ENCODE measurements at places on chromosomes 1 and 21.

GRCh38 chr21:42731264-42732032, 78.0 kb downstream of the PDE9A start:
- no peaks in the 10 kb centered on the region for H3K36me3 ChIP-seq
- no peak overlapping the region for H3K27ac ChIP-seq
- DNase-seq: no peak
- H3K4me3 ChIP-seq: no peak overlapping the region
- H3K4me1 ChIP-seq: peaks cover 13% of the 10 kb centered on the region
- no peaks in the 10 kb centered on the region for H3K27me3 ChIP-seq

DNA sequence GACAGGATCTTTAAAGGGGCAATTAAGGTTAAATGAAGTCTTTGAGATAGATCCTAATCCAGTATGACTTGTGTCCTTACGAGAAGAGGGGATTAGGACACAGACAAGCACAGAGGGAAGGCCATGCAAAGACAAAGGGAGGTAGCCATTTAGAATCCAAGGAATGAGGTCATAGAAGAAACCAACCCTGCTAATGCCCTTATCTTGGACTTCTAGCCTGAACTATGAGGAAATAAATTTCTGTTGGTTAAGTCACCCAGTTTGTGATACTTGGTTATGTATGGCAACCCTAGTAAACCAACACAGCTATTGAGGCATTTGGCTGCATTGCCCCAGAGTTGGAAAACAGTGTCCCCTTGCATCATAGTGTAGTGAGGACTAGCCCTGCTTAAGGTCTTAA, 121.3 kb downstream of the MAST2 start:
- no peak overlapping the region for H3K4me3 ChIP-seq
- no peaks in the 10 kb centered on the region for H3K27me3 ChIP-seq
- H3K36me3 ChIP-seq: no peaks in the 10 kb centered on the region
- no peak for DNase-seq
- H3K4me1 ChIP-seq: no peaks in the 10 kb centered on the region

DNA sequence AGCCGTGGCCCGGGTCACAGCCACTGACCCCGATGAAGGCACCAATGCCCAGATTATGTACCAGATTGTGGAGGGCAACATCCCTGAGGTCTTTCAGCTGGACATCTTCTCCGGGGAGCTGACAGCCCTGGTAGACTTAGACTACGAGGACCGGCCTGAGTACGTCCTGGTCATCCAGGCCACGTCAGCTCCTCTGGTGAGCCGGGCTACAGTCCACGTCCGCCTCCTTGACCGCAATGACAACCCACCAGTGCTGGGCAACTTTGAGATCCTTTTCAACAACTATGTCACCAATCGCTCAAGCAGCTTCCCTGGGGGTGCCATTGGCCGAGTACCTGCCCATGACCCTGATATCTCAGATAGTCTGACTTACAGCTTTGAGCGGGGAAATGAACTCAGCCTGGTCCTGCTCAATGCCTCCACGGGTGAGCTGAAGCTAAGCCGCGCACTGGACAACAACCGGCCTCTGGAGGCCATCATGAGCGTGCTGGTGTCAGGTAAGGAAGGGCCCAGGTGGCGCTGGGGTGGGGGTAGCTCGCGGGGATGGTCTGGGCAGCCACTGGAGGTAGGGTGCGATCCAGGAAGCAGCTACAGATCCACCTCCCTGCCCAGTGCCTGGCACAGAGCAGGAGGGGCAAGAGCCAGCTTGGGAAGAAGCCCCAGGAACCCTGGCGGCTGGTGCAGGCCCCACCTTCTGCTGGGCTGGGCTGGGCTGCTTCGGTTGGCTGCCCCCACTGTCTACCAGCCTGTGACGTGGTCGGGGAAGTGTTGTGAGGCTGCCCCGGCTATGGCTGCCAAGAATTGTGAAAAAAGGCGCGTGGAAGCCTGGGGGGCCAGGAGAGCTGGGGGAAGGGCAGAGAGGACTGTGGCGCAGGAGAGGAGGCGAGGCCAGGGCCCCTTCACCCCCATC, 3.8 kb downstream of the CELSR2 start:
- 0 out of 2 replicates have a peak, but pooled peaks cover 3% of the 10 kb centered on the region for H3K36me3 ChIP-seq
- H3K27ac ChIP-seq: peak overlapping the region; percentile 68
- no peak overlapping the region for H3K4me3 ChIP-seq
- H3K27me3 ChIP-seq: no peaks in the 10 kb centered on the region

- no peak overlapping the region for H3K27ac ChIP-seq
- DNase-seq: no peak
- no peaks in the 10 kb centered on the region for H3K4me1 ChIP-seq
- H3K27me3 ChIP-seq: no peaks in the 10 kb centered on the region
- H3K36me3 ChIP-seq: no peaks in the 10 kb centered on the region
Observed at GRCh38 chr1:98422816-98423215, 238.7 kb upstream of the SNX7 start.

- no peak overlapping the region for H3K27ac ChIP-seq
- no peaks in the 10 kb centered on the region for H3K4me1 ChIP-seq
- H3K4me3 ChIP-seq: no peak overlapping the region
Observed at GRCh38 chr1:38334930-38335592, 288.5 kb upstream of the POU3F1 start.

DNA sequence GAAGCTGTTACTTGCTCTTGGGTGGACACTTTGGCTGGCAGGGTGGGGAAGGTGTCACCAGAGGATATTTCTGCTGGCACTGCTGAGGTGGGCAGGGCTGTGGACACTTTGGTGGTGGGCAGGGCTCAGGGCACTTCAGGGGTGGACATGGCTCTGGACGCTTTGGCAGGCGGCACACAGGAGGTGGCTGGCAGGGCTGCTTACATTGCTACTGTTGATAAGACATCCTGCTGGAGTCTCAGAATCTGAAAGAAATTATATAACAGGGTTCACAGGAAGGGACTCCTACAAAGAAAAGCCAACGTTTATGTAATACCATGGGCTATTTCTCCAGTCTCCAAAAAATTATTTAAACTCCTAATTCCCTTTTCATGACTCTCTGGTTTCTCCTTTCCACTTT, 10.2 kb downstream of the SPRR2G start:
- no peaks in the 10 kb centered on the region for H3K27me3 ChIP-seq
- DNase-seq: no peak
- no peak overlapping the region for H3K4me3 ChIP-seq
- H3K27ac ChIP-seq: no peak overlapping the region
- no peaks in the 10 kb centered on the region for H3K4me1 ChIP-seq

GRCh38 chr1:49160677-49161076, 384.0 kb upstream of the BEND5 start:
- no peaks in the 10 kb centered on the region for H3K4me1 ChIP-seq
- no peaks in the 10 kb centered on the region for H3K27me3 ChIP-seq
- H3K4me3 ChIP-seq: no peak overlapping the region
- H3K36me3 ChIP-seq: no peaks in the 10 kb centered on the region

GRCh38 chr1:37410815-37411214, 63.6 kb upstream of the ZC3H12A start:
- no peaks in the 10 kb centered on the region for H3K4me1 ChIP-seq
- no peaks in the 10 kb centered on the region for H3K27me3 ChIP-seq
- no peak overlapping the region for H3K4me3 ChIP-seq
- no peak overlapping the region for H3K27ac ChIP-seq
- H3K36me3 ChIP-seq: no peaks in the 10 kb centered on the region
- DNase-seq: no peak

DNA sequence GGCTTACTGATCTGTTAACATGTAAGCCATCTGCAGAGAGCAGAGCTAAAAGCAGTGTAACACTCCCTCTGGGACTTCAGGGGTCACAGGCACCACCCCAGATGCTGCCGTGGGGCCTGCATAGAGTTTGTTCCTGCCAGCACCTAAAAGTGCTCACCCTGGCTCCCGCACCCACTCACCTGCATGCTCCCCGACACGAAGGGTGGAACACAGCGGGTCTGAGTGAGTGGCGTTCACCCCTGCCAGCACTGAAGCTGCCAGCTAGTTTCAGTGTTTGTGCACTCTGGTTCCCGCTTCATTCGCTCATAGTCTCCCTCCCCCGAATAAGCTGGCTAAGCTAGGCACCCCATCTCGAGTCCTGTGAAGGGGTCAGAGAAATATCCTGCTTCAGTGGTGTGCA, 1681.0 kb downstream of the NCAM2 start:
- H3K27me3 ChIP-seq: no peaks in the 10 kb centered on the region
- H3K4me1 ChIP-seq: no peaks in the 10 kb centered on the region
- no peak for DNase-seq
- no peak overlapping the region for H3K27ac ChIP-seq

DNA sequence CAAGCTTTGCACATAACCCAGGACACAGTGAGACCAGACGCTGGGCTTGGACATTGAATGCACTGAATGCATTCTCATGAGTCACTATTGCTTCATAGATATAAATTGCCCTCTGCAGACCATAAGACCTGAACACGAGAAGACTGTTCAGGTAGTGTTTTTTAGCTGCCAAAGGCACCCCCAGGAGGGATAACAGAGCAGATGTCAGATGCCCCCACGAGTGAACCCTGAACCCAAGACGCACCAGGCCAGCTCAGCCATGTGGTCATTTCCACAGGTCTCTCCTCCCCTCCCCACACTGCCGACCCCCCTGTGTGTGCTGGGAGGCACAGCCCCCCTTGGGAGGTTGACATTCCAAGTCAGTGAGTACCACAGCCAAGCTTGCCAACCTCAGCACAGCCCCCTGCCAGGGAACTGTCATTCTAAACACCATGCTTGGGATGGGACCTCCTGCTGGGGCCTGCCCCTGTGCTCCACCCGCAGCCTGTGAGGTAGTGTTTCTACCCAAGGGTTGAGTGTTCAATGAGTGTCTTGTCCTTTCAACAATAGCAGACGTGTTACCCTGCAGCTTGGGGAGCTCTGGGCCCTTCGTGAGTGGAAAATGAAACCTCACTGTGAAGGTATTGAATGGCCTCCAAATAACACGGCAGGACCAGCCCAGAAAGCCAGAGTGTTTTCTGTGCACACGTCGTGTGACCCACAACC, 68.2 kb downstream of the PSMG1 start:
- H3K27ac ChIP-seq: no peak overlapping the region
- H3K36me3 ChIP-seq: no peaks in the 10 kb centered on the region
- H3K4me3 ChIP-seq: no peak overlapping the region
- DNase-seq: no peak
- no peaks in the 10 kb centered on the region for H3K27me3 ChIP-seq

DNA sequence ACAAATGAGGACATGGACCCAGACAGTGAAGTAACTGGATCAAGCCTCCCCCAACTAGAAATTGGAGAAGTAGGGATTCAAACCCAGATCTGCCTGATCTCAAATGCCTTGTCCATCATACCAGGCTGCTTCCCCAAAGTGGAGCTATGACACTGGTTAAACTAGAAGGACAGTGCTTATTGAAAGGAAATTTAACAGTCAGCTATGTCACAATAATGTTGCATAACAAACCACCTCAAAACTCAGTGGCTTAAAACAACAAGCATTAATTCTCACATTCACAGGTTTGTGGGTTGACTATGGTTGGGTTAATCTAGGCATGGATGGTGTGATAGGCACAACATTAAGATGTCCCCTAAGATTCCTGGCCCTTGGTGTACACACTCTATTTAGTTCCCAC, 107.1 kb downstream of the TAS1R2 start:
- no peak overlapping the region for H3K4me3 ChIP-seq
- peaks cover 13% of the 10 kb centered on the region for H3K27me3 ChIP-seq
- H3K4me1 ChIP-seq: no peaks in the 10 kb centered on the region
- H3K27ac ChIP-seq: no peak overlapping the region
- no peak for DNase-seq
- no peaks in the 10 kb centered on the region for H3K36me3 ChIP-seq

GRCh38 chr1:160550572-160551034, 27.5 kb upstream of the SLAMF6 start:
- H3K27me3 ChIP-seq: no peaks in the 10 kb centered on the region
- H3K27ac ChIP-seq: no peak overlapping the region
- DNase-seq: no peak
- no peaks in the 10 kb centered on the region for H3K4me1 ChIP-seq
